8988T (cell line): ENCODE measurements at places on chromosomes 5 and 9.

- no peak for DNase-seq
Measured at GRCh38 chr5:150514708-150515211, 6.8 kb downstream of the NDST1 start.

- DNase-seq: no peak
Measured at GRCh38 chr5:11497651-11498050, 406.6 kb downstream of the CTNND2 start.

DNA sequence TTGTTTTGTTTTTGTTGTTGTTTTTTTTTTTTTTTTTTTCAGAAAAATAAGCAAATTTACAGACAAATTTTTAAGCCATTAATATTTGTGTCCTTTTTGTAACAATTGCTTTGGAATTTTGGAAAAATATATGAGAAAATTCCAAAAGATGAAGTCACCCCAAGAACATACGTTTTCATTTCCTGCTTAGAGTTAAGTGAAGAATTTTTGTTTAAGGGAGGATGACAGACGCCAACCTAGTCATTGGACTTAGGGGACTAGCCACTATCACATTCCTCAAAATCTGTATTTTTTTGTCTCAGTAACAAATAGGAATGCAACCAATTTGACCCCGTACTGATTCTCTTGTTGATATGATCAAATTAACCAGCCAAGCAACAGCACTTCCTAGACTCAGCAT, 433.9 kb upstream of the SLC30A5 start:
- DNase-seq: no peak

DNA sequence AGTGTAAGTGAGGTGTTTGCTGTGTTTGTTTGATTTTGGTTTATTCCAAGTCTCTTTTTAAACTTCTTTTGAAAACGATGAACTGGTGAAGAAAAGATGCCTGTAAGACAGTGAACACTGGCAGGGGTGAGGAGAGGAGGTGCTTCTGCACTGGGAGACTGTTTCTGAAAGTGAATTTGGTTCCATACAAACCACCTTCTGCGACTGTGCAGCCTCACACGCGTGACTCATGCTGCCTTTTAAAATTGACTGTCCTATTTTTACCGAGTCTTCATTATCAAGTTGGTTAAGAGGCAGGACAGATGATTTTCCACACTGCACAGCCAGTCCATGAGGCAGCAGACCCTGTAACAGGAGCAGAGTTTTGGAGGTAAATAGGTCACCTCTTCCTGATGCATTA, 340.6 kb downstream of the MTRR start:
- DNase-seq: no peak

DNA sequence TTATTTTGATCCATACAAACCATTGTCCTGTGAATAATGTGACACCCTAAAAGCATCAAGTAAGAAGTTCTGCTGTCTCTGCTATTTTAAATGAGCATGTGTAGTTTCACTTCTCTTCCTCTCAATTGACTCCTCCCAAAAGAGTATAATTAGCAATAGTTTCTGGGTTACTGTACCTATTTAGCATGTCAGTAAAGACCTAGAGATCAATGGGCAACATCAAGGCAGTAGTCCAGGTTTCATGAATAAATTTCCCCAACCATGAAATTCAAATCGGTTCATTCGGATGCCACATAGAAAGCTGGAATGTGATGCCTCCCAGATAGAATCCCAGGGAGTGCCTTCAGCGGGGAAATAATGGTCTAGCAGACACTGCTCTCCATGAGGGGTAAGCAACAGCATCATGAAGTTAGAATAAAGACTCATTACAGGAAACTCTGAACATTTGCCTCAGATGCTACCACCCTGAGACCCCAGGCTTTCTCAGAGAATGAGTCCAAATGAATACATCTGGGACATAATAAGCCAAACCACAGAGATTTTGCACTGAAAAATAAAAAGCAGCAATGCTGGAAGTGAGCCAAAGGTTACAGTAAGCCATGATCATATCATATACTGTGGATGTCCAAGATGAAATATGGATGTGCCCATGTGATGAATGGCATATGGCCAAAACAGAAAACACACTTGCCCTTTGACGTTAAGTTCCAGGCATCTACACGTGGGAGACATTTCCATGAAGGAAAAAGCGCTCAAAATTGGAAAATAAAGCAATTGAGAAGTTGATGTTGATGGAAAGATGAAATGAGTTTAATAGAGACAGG, 1107.0 kb upstream of the SEMA6A start:
- DNase-seq: no peak

DNA sequence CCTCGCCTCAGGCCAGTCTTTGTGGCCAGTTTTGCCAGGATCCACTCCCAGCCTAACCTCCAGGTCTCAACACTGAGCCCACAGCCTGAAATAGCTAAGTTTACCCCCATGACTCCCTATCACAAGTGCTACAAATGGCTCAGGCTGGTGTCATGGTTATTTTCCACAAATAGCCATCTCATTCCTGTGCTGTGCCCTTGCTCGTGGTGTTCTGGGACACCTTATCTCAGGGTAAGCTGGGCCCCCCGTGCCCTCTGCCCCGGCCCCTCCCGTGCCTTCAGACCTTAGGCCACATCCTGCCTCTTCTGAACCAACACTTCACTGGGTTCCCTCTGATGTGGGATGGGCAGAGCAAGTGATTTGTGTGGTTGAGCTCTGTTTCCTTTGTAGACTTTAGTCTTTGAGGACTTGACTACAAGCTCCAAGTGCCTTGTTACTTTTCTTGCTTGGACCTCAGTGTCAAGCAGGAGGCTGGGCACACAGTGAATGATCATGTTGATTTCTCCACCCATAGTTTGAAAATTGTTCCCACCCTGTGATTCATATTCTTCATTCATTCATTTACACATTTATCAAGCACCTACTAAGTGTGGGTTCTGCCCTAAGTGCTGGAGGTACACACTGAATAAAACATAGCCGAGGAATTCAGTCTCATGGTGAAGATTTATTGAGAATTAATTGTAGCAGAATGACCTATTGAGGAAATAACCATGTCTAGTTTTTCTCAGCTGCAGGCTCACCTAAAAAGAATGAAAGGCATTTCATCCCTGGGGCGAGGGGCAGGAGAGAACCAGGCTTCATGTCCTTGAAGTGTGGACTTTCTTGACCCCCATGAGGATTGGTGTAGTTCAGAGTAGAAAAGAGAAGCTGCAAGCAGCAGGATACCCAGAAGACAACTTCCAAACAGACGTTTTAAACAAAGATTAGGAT, 84.5 kb upstream of the CTNNA1 start:
- no peak for DNase-seq
